ENCODE measurements at places on chromosomes 11 and 22.

DNA sequence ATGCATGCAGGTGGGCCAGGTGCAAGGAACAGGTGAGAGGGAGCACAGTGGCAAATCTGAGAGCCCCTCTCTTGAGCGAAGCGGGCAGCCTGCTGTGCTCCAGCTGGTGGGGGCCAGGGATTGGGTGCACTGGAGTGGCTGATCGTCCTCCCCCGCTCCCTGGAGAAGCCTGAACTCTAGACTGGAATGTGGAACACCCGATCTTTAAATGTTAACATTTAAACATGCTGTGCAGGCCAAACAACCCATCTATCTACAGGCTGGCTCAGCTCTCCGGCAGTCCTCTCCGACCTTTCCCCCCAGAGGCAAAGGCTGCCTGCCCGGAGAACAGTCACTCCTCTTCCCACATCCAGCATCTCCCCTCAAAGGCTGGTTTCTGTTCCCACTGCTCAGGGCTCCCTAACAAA, 5.1 kb downstream of the MRGPRF start:
- no peak for DNase-seq

DNA sequence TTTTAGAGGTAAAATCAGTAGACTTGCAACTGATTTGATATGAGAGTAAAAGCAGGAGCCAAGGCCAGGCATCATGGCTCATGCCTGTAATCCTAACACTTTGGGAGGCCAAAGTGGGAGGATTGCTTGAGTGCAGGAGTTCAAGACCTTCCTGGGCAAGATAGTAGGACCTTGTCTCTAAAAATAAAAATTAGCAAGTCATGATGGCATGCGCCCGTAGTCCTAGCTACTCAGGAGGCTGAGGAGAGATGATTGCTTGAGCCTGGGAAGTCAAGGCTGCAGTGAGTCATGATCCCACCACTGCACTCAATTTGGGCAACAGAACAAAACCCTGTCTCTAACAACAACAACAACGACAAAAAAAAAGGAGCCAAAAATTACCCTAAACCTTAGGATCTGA, 13.5 kb downstream of the SGSM3 start:
- DNase-seq, result no peak

GRCh38 chr11:64372802-64373597, 14.0 kb downstream of the RPS6KA4 start:
- DNase-seq, result peak; percentile 68

- DNase-seq, result no peak
These were observed 57.2 kb downstream of the SBF1 start for GRCh38 chr22:50417411-50418210.

- DNase-seq, result no peak
These were observed 55.7 kb downstream of the APIP start for GRCh38 chr11:34860518-34860917.

DNA sequence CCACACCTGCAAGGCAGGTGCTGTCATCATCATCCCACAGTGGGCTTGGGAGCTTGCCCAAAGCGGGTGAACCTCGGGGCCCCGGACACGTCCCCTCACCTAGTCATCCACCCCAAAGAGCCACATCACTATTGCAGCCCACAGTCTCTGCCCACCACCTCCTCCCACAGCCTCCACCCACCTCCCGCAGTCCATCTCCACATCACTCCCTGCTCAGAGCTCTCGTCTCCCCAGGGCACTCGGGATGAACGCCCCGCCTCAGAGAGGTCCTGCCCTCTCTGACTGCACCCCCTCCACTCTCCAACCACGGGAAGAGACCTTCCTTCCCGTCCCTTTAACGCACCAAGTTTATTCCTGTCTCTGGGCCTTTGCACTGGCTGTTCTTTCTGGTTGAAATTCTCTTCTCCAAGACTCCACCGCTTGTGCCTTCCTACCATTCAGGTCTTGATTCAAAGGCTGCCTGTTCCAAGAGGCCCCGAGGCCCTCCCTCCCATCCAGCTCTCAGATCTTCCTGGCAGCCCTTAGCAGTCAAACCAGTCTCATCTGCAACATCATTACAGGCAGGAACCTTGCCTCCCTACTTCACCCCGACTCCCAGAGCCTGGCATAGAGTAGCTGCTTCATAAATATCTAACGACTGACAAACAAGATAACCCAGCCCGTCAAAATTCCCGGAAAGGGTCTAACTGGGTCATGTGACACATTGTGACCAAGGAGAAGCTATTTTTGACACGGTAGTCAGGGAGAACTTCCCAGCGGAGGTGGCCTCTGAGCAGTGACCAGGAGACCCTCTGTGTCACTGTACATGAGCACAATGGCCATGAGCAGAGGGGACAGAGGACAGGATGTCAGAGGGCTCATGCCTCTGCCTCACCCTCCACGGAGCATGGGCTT, 11.1 kb downstream of the KCNJ4 start:
- no peak for DNase-seq

- DNase-seq, result no peak
These were observed 54.4 kb upstream of the GRK2 start for GRCh38 chr11:67211656-67212436.

- DNase-seq, result no peak
These were observed 16.7 kb upstream of the POU2AF1 start for GRCh38 chr11:111395749-111396148.

GRCh38 chr11:1558775-1559110, 13.3 kb downstream of the DUSP8 start:
- no peak for DNase-seq

DNA sequence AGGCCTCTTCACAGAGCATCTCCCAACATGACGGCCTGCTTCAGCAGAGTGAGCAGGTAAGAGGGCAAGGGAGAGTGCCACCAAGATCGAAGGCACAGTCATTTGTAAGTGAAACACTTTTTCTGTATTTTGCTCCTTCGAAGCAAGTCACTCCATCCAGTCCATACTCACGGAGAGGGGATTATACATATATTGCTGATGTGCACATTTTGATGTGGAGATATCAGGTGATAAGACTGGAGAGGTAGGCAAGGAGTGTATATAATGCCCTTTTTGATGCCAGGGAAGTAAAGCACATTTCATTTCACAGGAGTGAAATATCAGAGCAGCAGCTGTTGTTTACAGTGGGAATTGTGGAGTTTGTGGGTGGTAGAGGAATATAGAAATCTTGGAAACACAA, 11.2 kb downstream of the PTS start:
- DNase-seq, result no peak

GRCh38 chr11:6238902-6239301, at the start of gene CNGA4:
Gene CNGA4 (plus strand): TSS chr11:6239089. CDS start chr11:6239207, 118 bp downstream.
- DNase-seq, result no peak

- DNase-seq, result no peak
These were observed 301.9 kb upstream of the ZC3H12C start for GRCh38 chr11:109791337-109791736.

DNA sequence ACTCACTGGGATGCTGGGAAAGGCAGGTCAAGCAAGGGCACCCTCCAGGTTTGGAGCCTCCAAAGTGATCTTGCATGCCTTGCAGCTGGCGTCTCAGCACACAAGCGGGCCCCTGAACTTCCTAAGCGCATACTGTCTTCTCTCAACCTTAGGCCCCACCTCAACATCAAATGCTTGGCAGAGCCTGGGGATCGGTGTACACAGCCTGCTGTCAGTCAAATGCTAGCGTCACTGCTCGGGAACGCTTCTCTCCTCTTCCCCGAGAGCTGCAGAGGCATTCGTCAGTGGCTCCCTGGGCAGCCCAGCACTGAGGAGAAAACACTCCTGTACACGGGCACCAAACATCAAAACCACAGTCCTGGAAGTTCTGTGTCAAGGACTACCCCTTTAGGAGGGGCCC, 124.9 kb downstream of the C11orf58 start:
- DNase-seq, result no peak

- no peak for DNase-seq
These were observed 422.4 kb downstream of the TENM4 start for GRCh38 chr11:79018371-79018849.

DNA sequence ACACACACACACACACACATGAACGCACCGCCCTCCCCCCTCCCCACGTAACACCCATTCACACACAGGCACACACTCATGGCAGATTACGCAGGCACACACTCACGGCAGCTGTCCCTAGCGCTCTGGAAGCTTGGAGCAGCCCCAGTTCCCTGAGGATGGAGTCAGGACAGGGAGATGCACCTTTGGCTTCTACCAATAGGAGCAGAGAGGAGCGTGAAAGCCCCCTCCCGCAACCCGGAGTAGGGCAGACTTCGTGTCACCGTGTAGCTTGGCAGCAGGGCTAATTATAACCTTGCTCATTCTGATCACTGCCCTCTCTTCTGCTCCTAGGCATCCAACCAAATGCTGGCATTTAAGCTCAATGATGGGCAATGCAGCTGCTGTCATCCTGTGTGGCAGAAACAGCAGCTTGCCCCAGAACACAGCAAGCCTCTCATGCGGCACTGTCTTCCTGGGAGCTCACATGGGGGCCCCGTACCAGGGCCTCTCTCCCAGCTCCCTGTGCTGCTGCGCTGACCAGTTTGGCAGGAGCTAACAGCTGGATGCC, 31.9 kb downstream of the ANKK1 start:
- DNase-seq, result no peak

DNA sequence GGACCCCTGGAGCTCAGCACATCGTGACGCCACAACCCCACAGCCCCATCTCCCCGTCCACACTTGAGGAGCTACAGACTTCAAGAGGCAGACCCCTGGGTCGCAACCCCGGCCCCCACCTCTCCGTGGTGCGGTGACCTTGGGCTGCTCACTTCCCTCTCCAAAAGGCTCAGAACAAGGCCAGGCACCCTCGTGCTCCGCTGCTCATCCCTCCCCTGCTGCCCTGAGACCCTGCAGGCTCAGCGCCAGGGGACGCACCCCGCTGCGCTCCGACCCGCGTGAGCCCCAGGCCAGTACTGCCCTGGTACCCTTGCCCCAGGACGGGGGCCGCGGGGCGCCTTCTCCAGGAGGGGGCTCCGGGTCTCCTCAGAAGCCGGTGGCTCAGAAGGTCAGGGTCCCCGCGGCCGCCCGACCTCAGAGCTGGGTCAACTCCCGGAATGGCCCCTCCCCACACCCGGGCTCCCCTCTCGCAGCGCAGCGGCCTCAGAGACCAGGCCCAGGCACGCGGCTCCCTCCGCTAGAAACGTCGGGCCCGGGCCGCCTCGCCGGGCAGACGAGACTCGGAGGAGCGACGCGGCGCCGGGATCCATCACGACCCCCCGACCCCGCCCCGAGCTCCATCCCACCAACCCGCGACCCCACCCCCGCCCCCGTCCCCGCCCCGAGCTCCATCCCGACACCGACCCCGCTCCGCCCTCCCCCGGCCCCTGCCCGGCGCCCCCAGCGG, 563 bp downstream of the GATD1 start:
- DNase-seq, result no peak

- DNase-seq, result peak; percentile 75
These were observed 950 bp downstream of the FERMT3 start for GRCh38 chr11:64207256-64208085.

DNA sequence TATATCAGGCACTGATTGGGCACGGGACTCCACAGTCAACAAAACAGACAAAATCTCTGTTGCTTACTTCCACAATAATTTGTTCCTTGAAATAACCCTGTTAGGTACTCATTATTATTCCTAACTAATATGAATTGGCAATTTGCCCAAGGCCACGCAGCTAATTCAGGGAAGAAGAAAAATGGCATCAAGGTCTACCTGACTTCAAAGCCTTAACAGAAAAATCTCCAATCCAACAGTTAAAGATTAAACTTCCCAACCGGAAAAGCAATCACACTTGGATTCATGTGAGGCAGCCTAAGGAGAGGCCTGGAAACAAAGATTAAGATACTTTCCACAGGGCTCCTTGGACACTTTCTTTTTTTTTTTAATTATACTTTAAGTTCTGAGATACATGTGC, 68.9 kb downstream of the PRCP start:
- no peak for DNase-seq

GRCh38 chr11:31141789-31142188, 227.8 kb downstream of the DCDC1 start:
- no peak for DNase-seq

- no peak for DNase-seq
These were observed 55.0 kb upstream of the VSTM5 start for GRCh38 chr11:93905384-93905783.

Data from left colon (tissue), 2 donors.